Liver (tissue), 10 donors: ENCODE measurements at places on chromosomes 5 and 9.

GRCh38 chr5:121503111-121503840 lies 348.4 kb upstream of the FTMT start:
- H3K4me1 ChIP-seq = no peaks in the 10 kb centered on the region
- no peak overlapping the region for H3K4me3 ChIP-seq
- H3K27ac ChIP-seq = no peak overlapping the region
- H3K27me3 ChIP-seq = no peaks in the 10 kb centered on the region
- DNase-seq = peak; percentile 40

DNA sequence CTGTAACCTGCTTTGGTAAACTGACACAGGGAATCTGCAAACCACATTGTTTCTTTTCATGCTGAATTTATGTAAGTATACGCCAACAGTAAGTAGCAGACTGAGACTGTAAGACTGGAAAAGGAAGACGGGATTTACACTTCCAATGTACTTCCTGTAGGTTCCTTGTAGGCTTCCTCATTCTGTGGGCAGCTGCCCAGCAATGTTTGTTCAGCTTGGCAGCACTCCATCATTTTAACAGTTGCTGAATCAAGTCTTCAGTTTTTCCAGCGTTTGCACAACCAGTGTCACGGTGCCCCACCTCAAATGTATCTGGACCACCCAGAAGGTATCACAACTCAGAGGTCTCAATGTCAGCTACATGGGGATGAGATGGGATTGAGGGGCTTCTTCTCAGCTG lies 232.6 kb downstream of the PRDM9 start:
- H3K36me3 ChIP-seq = no peaks in the 10 kb centered on the region
- DNase-seq = no peak
- H3K27me3 ChIP-seq = no peaks in the 10 kb centered on the region

DNA sequence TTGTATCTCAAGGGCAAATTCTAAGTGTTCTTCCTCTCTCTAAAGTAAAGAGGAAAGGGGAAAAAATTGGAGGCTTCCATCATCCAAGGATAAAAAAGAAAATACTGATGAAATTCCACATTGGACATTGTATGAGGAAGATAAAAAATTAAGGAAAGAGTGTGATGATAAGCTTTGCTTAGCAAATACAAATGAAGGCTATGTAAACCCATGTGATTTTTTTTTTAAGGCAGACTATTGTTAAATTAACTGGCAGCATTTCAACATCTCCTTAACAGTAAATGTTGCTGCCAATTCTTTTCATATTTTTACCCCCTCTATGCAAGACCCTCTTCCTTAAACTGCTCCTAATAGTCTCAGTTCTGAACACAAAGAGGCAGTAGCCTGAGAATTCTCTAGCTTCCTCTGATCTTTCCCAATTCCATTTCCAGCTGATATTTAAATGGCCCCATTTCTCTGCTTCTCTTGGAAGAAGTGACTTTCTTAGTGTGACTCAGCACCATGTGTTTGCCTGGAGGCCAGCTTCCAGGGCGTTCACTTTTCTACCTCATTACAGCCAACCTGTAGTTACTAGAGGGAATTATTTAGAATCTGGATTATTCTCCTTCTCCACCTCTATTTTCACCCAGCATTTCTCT lies 159.7 kb downstream of the TLE1 start:
- H3K36me3 ChIP-seq = no peaks in the 10 kb centered on the region
- no peaks in the 10 kb centered on the region for H3K4me1 ChIP-seq
- DNase-seq = no peak
- no peak overlapping the region for H3K27ac ChIP-seq
- no peak overlapping the region for H3K4me3 ChIP-seq

GRCh38 chr5:112138526-112138925 lies 280.6 kb downstream of the EPB41L4A start:
- DNase-seq = no peak
- H3K36me3 ChIP-seq = no peaks in the 10 kb centered on the region
- no peak overlapping the region for H3K4me3 ChIP-seq
- H3K27ac ChIP-seq = no peak overlapping the region
- no peaks in the 10 kb centered on the region for H3K4me1 ChIP-seq

DNA sequence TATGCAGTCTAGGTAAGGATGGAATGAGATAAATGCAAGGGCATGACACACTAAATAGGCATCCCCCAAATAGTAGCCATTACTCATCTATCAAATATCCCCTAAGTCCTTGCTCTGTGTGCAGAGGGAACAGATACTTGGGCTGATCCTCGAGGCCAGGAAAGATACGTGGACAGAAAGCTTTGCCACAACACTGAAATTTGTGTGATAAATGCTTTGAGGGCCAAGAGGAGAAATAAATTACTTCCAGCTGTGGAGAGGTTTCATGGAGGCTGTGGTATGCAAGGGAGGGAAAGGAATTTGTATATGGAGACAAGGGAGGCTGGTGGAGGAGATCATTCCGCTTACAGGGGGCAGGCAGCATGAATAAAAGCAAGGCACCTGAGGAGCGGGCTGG lies 18.5 kb downstream of the ATOX1 start:
- no peak for DNase-seq
- no peaks in the 10 kb centered on the region for H3K36me3 ChIP-seq
- H3K27ac ChIP-seq = no peak overlapping the region
- H3K27me3 ChIP-seq = no peaks in the 10 kb centered on the region
- no peaks in the 10 kb centered on the region for H3K4me1 ChIP-seq

- DNase-seq = no peak
- no peak overlapping the region for H3K27ac ChIP-seq
These were observed 176.1 kb upstream of the ADAMTS19 start for GRCh38 chr5:129284010-129284409.

GRCh38 chr5:34866989-34867471 lies 28.1 kb downstream of the TTC23L start:
- H3K27ac ChIP-seq = no peak overlapping the region
- H3K36me3 ChIP-seq = no peaks in the 10 kb centered on the region
- no peak for DNase-seq
- H3K4me3 ChIP-seq = no peak overlapping the region
- no peaks in the 10 kb centered on the region for H3K27me3 ChIP-seq
- H3K4me1 ChIP-seq = no peaks in the 10 kb centered on the region

- no peak overlapping the region for H3K4me3 ChIP-seq
- peaks cover 15% of the 10 kb centered on the region for H3K4me1 ChIP-seq
- H3K27me3 ChIP-seq = no peaks in the 10 kb centered on the region
- no peak for DNase-seq
- H3K27ac ChIP-seq = no peak overlapping the region
These were observed 3.3 kb upstream of the OCLN start for GRCh38 chr5:69489246-69489645.

- H3K36me3 ChIP-seq = no peaks in the 10 kb centered on the region
- H3K27ac ChIP-seq = no peak overlapping the region
- no peaks in the 10 kb centered on the region for H3K4me1 ChIP-seq
- DNase-seq = no peak
- H3K4me3 ChIP-seq = no peak overlapping the region
These were observed 33.5 kb upstream of the SUB1 start for GRCh38 chr5:32551865-32552264.

- peaks cover 2% of the 10 kb centered on the region for H3K36me3 ChIP-seq
- H3K4me1 ChIP-seq = peaks cover 2% of the 10 kb centered on the region
- no peak overlapping the region for H3K27ac ChIP-seq
- H3K27me3 ChIP-seq = no peaks in the 10 kb centered on the region
- H3K4me3 ChIP-seq = no peak overlapping the region
- no peak for DNase-seq
These were observed 49.5 kb downstream of the APBA1 start for GRCh38 chr9:69622676-69623075.

DNA sequence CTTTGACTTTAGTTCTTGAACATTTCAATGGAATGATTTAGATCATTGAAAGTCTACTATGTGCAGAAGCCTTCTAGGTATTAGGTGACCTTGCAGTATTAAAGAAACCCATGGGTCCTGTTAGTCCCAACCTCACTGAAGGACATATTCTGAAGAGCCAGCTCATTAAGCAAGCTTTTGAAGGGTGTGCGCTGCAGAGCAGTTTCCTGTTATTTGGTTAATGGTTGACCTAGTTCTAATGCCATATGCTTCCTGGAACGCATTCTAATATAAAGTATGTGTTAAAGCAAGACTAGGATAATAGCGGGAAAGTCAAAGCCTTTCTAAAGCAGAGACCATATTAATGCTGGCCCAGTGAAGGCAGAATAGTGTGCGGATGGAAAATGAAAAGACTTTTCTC lies 20.1 kb downstream of the ZNF462 start:
- H3K27me3 ChIP-seq = no peaks in the 10 kb centered on the region
- H3K4me3 ChIP-seq = no peak overlapping the region
- H3K4me1 ChIP-seq = no peaks in the 10 kb centered on the region
- no peak for DNase-seq
- H3K27ac ChIP-seq = no peak overlapping the region
- H3K36me3 ChIP-seq = no peaks in the 10 kb centered on the region
